ENCODE measurements at places on chromosomes 12 and 14.

- no peak for DNase-seq
These were observed 18.5 kb upstream of the ALDH2 start for GRCh38 chr12:111748151-111748672.

DNA sequence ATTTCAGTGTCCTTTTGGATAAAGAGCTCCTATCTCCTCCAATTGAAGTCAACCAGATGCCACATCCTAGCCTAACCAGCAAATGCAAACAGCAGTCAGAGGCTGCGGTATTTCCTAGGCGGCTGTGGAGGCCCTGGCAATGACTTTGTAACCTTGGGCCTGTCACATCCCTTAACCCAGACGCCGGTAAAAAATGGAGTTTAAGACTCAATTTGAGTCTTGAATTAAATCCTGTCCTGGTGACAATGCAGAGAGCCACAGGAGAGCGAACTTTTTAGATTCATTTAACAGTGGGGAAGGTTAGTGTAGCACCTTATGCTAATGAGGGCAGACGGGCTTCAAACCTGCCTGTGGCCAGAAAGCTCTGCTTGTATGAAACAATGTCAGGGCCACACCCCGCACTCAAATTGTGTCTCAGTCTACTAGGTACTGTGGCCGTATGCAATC lies 1.3 kb downstream of the C12orf75 start:
- DNase-seq: no peak

DNA sequence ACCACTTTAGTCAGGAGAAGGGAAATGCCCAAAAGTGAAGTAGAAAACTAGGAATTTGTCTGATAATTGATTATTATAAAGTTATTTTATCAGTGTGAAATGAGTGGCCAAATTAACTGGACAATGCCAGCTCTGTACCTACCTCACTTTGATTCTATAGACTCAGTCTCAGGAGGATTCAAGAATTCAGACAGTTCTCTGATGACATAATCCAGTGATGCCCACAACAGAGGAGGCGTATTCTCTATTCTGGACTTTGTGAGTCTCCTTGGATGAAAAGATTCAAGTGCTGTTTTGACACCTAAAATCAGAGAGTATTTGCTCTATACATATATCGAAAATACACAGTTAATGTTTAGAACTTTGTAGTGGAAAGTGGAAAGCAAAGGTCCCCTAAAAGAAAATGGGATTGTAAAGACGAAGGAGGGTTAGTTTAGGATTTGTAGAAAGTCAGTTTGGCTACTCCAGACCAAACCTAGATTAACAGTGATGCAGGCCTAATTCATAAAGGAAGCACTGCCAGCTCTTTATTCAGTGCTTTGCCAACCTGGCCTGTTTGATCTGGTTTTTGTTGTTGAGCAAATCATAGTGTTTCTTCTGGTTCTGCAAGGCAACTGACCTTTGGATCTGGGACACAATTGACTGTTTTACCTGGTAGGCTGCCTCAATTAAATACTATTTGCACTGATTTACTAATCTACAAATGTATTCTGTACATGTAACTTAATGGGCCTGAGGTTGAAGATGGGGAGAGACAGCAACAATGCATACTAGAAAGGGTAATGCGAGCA lies 67.4 kb downstream of the DAD1 start:
- no peak for DNase-seq

GRCh38 chr14:30808576-30808975 lies 65.8 kb upstream of the COCH start:
- no peak for DNase-seq

All from esophagus squamous epithelium (tissue), 5 donors.